Activated T-cell treated with anti-CD3 and anti-CD28 coated beads, Interleukin-2, amount 50 U/mL, for 1 hour (primary cell): ENCODE measurements at places on chromosomes 5 and 9.

- no peak for DNase-seq
Measured at GRCh38 chr5:157290156-157290980, 24.4 kb downstream of the CYFIP2 start.

GRCh38 chr9:87803623-87804345, 77.9 kb downstream of the CTSL start:
- DNase-seq, result no peak

DNA sequence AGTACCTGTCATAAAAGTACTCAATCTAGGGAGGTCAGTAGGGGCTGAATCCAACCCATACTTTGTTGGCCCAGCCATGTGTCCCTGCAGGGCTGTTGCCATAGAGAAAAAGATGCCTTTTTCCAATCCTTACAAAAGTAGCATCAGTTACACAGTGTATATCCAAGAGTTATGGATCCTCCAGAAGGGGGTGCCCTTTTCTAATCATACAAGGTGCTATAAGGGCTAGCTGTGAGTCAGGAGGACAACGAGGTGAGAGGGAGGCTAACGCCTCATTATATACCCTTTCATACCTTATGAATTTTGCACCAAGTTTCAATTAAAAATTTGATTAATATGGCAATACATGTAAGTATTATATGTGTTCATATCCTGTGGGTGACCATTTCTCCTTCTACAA, 4.8 kb downstream of the KIAA0825 start:
- DNase-seq, result no peak

- no peak for DNase-seq
Measured at GRCh38 chr5:78320401-78320800, 25.9 kb upstream of the AP3B1 start.

GRCh38 chr9:4207881-4208615, 91.8 kb downstream of the GLIS3 start:
- DNase-seq, result no peak

DNA sequence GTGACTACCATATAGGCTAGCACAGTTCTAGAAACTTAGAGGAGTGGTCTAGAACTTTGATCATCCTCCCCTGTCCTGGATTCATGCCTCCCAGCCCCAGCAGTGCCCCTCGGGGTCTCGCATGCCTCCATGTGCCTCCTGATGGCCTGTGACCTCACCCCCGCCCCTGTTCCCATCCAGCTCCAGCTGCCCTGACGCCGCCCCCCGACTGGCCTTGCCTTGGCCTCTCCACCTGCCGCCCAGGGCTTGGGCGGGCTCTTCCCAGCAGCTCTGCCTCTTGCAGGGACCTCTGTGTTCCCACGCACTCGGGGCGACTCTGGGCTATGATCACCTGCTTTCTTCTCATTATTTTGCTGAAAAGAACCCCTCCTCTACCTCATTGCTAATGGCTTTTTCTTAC, 115.4 kb upstream of the PHYKPL start:
- DNase-seq, result no peak

DNA sequence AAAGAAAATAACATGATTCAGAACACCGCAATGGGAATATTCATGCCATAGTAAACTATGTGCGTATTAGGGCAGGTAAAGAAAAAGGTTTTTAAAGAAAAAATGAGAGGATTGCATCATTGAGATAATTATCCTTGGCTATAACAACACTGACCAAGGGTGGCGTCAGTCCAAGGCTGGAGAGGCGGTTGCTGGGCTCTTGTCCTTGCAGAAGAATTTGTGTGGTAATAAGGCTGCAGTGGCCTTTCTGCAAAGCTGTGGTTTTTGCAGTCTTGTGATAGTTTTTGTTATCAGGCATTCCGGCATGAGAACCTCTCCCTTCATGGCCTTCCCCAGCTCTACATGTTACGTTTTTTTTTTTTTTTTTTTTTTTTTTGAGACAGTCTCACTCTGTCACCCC, 14.0 kb downstream of the BOD1 start:
- no peak for DNase-seq

DNA sequence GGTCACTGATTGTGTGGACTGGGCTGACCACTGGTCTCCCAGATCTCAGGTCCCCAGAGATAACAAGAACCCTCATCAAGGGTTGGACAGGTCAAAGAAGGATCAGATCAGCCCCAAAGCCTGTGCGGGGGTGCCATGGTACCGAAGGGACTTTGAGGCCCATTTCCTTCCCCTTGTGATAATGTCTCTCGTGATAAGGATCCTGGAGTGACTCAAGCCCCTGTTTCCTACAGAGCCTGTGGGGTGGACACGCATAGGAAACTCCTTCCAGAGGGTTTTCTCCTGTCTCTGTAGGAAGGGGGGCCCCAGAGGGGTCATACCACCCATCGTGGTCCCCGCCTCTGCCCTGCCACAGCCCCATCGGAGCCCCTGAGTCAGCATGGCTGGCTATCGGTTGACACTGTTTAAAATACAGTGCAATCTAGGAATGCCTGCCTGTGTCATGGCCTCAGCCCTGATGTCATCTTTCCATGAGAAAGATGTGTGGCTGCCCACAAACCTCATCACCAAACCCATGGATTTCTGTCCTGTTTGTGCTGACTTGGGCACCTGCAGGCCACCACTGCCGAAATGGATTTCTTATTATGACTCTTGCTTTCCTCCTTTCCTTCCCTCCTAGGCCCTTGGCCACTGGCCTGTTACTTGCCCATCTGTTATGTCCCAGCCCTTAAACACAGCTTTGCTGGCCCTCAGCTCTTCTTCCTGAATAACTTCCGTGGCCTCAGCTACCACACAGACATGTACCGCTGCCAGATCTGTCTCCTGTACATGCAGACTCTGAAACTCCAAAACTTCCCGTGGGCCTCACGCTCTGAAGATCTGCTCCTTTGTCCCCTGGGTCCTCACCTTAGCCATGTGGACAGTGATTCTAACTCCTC, 2.9 kb upstream of the CSF2 start:
- no peak for DNase-seq

DNA sequence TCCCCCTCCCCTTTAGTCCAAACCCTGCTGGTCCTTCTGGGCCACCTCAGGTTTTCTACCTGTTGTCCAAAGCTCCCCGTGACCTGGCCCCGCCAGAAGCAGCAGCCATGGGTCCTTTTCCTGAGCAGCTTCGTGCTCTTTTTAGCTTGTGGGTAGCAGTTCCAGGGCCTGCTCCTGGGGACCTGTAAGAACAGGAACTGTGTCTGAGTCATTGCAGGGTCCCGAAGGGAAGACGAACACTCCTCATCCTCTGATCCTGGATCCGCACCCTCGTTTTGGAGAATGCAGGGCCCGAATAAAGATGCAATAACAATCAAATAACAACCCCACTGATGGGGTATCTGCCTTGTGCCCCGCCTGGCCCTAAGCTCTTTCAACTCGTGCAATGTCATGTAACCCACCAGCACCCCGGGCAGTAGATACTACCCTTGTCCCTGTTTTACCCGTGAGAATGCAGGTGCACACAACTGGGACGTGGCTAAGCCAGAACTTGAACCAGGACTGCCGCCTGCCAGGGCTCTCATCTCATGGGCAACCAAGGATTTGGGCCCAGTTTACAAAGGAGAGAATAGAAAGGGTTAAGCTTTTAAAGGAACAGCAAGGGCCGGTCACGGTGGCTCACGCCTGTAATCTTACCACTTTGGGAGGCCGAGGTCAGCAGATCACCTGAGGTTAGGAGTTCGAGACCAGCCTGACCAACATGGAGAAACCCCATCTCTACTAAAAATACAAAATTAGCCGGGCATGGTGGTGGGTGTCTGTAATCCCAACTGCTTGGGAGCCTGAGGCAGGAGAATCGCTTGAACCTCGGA, 33.2 kb downstream of the NEK6 start:
- no peak for DNase-seq

DNA sequence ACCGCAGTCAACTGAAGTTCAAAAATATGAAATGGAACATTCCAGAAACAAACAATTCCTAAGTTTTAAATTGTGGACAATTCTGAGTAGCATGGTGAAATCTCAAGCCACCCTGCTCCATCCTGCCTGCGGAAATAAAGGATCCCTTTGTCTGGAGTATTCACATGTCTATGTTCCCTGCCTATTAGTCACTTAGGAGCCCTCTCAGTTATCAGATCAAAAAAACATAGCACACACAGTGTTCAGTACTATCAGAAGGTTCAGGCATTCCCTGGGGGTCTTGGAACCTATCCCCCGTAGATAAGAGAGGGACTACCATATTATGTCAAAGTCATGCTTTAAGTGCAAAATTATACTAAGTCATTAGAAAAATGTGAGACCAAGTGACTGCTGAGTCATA, 300.8 kb downstream of the SEMA5A start:
- no peak for DNase-seq

DNA sequence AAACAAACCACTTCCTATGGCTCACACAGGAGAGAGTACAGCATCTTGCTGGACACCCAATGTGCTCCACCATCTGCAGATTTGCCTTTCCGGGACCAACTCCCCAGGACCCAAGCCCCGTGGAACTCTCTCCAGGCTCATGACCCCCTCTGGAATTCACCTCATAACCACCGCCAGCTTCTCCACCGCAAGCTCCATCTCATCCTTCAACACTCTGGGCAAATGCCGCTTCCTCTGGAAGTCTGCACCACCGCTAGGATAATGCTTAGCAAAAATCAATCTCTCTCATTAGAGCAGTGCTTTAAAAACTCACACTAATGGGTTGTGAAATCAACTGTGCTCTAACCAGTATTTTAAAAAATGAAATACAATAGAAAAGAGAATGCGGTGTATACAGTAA, 150.0 kb downstream of the COL23A1 start:
- no peak for DNase-seq

- no peak for DNase-seq
Measured at GRCh38 chr9:108033976-108034964, 544.7 kb upstream of the KLF4 start.

DNA sequence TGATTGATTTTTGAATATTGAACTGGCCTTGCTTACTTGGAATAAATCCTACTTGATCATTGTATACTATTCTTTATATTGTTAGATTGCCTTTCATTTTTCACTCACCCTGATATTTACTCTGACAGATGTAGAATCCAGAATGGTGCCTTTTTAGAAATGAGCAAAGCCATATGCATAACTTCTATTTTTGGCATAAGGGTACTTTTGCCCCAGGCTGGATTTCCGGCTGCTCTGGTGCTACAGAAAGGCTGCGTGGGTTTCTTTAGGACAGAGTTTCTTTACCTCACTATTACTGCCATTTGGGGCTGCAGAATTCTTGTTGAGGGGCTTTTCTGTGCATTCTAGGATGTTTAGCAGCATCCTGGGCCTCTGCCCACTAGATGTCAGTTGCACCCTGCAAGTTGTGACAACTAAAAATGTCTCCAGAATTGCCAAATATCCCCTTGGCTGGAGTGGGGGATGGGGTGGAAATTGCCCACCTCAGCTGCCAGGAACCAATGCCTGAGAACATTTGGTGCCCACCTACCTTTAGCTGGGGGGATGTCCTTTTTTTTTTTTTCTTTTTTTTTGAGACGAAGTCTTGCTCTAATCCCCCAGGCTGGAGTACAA, 50.1 kb downstream of the SLC36A1 start:
- DNase-seq, result no peak

DNA sequence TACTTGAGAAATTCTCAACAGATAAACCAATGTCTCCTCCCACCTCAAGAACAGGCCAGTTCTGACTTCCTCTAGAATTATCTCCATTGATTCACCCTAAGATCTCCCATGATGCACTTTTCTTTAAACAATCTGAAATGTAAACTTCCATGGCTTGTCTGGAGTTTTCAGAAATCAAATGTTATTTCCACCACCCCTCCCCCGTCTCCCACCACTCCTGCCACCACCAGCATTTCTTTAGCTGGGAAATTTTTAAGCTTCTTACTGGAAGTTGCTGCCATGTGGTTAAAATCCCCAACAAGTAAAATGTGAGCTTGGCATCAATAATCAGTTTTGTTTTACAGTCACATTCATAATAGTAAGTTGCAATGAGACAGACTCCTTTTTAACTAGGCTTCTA, 32.8 kb upstream of the BASP1 start:
- no peak for DNase-seq

GRCh38 chr5:16841416-16841815, 94.7 kb downstream of the MYO10 start:
- DNase-seq, result no peak

DNA sequence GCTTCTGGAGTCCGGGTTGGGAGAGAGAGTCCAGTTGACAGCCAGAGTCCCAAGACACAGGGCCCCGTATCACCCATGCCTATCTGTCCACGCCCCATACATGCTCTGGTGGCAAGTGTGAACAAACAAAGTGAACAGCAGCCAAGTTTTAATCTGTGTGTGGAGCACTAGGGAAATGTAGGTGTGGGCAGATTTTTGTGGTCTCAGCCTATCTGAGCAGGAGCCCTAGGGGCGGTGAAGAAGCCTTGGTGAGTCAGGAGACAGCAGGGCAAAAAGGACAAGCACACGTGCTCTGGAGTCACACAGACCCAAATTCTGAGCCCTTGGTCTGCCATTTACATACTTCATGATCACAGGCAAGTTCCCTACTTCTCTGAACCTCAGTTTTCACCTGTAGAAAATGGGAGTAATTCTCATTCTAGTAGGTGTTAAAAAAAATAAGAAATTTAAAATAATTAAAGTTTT, 23.2 kb downstream of the EGR1 start:
- DNase-seq, result no peak

DNA sequence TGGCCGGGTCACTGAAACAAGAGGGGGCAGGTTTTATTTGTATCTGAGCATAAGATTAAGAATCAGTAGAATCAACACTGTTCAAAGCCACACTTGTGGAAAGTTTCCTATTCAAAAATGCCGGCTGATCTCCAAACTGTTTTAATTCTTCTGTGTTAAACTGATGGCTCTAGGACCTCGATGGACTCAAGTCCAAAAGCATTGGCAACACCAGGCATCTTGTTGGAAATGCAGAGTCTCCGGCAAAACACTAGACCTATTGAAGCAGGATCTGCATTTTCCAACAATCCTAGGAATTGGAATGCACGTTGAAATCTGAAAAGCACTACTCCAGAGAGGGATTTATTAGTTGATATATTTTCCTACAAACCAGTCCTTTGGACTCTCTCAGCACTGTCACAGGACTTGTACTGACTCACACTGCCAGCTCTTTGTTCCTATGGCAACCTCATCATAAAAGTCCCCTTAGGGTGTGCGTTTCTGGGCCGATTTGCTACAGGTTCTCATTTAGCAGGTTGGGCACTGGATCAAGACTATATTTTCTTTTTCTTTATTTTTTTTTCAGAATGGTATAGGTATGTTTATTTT, 48.1 kb upstream of the PCA3 start:
- no peak for DNase-seq

- DNase-seq, result no peak
Measured at GRCh38 chr5:155983954-155984353, 343.0 kb upstream of the SGCD start.

GRCh38 chr9:27209034-27209433, 87.9 kb downstream of the EQTN start:
- DNase-seq, result no peak

- no peak for DNase-seq
Measured at GRCh38 chr9:36923025-36923625, 110.9 kb downstream of the PAX5 start.
